ENCODE measurements at places on chromosomes 3 and 15.

DNA sequence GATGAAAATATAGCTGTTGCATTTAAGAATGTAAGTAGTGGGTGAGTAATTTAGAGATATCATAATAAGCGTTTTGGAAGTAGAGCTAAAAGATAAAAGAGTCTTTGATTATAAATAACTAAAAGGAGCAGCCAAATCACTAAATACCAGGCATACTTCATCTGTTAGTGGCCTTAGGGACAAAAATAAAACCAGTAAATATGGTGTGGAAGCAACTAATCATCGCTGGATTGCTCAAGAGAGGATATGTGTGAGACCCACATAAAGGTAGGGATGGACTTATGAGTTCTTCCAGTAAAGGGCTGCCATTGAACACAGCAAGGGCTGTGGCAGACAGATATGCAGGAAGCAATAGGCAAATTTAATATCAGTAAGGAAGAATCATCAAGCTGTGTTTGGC lies 356.2 kb downstream of the CNTN4 start:
- DNase-seq = no peak

- no peak for DNase-seq
Measured at GRCh38 chr3:179304605-179305004, 18.2 kb upstream of the ZNF639 start.

- DNase-seq = no peak
Measured at GRCh38 chr3:26237036-26237682, 385.4 kb upstream of the LRRC3B start.

GRCh38 chr3:178097576-178097975 lies 438.7 kb upstream of the KCNMB2 start:
- DNase-seq = no peak

All from activated T-helper 1 cell treated with Interleukin-2 at 50 U/mL for 16 hours (primary cell).